ENCODE measurements at places on chromosomes 5 and 9.

DNA sequence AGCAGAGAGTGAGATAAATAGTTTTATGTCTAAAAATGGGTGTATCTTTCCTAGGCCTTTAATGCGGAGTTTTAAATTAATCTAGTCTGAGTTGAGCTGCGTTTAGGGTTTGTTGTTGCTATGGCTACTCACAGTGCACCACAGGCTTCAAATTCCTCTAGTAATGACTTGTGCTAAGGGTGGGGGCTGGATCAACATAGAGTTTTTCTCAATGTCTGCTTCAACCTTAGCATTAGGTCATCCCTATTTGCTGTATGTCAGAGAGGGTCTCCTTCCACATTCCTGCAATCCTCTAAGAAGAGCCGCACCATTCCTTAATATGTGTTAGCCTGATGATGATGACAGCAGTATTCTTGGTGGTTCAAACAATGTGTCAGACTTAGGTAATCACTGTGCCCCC lies 465.6 kb upstream of the KIF2A start:
- DNase-seq: no peak

- DNase-seq: peak; percentile 32
Observed at GRCh38 chr5:60382716-60383115, 317.2 kb downstream of the DEPDC1B start.

GRCh38 chr5:446066-446882 lies 3.3 kb downstream of the EXOC3 start:
- DNase-seq: no peak

GRCh38 chr9:97980479-97980803 lies 2.7 kb upstream of the ANP32B start:
- no peak for DNase-seq

DNA sequence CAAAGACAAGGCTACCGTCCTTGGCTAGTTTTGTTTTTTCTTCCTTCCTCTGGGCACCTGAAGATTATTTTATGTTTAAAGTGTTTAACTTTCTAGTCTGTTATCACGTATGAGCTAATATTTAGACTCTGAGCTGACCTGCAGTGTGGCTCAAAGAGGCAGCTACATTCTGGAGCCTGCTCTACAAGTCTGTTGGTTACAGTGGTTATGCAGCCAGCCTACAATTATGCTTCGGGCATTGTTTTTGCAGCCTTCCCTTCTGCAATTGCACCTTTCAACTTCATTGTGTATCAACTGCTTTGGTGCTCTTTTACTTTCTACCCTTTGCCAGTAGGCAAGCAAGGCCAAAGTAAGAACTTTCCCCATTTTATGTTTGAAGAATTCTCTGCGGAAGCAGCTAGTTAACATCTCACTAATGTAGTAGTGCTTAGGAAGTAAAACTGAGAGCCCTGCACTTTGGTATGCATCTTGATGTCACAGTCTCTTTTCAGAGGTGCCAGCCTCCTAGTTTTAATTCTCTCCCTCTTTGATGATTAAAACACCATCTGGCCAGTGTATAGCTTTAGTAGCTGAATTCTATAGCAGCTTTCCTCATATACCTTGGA lies 322.1 kb downstream of the FAM170A start:
- no peak for DNase-seq

DNA sequence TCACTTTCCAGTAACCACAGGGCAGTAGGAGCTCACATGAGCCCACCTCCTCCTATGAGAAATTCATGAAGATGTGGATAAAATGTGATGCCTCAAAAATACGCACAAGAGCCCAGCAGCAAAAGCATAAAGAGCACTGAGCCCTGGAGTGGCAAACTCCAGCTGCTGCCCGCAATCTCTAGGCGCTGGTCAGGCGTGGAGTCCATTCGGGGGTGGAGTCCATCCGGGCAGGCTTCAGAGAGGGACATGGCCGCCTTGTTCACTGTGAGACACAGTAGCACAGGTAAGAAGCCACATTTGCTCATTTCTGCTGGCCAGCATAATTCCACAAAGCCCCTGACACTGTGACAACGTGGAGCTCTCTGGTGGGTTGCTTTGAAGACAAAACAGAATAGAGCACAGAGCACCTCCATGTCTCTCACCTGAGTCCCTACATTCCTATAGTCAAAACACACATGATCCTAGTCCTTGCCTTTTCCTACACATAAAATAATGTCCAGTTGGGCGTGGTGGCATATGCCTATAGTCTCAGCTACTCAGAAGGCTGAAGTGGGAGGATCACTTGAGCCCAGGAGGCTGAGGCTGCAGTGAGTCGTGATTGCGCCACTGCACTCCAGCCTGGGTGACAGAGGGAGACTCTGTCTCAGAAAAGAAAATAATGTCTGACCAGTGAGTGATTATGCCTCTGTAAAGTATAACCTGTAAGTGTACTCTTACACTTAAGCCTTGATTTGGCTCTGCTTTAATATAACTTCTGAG lies 365.2 kb downstream of the GADD45G start:
- DNase-seq: no peak

DNA sequence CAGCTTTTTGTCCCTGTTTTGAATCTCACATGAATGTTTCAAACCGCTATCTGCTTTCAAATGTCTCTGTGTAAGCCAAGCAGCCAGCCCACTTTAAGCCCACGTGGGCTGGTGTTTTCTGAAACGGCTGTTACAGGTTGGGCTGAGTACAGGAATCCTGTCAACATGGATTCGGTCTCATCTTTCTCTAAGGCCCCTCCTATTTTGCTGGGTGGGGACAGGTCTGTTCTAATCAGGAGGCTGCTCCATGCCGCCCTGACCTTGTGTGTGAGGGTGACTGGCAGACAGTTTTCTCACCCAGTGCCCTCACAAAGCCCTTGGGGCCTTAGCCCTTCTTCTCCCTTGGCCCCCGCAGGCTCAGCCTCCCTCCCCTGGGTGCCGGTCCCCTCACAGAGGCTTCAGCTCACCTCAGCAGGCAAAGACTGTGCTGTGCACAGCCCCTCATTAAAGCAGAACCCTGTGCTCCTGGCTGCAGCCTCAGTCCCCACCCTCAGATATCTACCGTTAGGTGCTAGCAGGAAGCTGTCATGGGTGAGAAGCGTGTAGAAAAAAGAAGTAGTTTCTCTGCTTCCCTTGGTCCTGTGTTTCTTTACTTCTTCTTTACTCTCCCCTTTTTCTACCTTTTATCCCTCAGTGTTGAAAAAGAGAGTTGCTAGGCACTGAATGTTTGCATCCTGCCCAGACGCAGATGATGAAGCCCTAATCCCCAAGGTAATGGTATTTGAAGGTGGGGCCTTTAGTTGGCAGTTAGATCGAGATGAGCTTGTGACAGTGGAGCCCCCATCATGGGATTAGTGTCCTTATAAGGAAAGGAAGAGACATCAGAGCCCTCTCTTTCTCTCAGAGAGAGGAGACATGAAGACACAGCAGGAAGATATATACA lies 205.7 kb downstream of the ADAMTS12 start:
- DNase-seq: no peak

DNA sequence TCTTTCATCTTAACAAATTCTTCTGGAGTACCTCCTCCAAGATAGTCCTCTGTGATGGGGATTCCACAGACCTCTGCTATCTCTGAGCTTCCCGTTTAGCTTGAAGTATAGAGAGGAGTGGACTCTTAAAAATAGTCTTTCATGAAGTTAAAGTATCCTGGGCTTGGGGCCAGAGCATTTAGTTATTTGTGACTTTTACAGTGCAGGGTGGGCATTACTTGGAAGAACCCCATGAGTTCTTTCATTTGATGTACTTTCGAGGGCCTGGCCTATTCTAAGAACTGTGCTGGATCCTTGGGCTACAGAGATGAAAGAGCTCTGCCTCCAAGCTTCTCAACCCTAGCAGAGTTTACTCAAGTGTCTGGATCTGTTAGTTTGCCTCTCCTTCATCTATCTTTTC lies 131.5 kb downstream of the ZSWIM6 start:
- DNase-seq: no peak

- DNase-seq: no peak
Observed at GRCh38 chr9:30925635-30926034, 1458.8 kb upstream of the ACO1 start.

DNA sequence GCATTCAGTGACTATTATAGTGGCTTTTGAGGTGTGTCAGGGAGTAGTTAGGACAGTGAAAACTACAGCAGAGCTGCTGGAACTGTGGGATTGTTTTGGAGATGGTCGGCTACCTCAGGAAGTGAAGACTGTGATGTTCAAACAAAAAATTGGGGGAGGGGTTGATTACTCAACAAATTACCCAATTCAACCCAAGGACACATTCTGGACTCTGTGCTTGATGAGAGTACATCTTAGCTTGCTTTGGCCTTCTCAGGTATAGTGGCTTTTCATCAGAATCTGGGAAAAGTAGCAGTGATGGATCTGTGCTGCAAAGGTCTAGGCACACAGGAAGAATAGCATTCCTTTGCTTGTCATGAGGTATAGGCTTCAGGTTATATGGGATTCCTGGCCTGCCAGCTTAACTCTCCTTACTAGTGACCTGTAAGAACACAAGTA lies 47.0 kb downstream of the SLC44A1 start:
- no peak for DNase-seq

DNA sequence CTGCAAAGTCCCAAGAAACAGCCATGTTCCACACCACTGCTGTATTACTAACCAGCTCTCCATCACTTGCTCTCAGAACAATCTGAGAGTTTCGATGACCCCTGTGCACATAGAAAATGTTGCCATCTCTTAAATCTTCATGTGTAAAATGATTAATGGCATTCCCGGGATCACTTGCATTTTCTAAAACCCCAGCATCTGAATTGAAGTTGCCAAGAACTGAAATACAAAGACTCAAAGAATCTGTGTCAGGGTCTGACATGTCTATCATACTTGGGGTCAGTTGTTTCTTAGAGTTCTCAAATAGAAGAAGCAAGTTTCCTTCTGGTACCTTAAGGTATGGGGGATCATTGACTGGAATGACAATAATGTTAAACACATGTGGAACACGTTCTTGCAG lies 115.1 kb downstream of the ESM1 start:
- no peak for DNase-seq

DNA sequence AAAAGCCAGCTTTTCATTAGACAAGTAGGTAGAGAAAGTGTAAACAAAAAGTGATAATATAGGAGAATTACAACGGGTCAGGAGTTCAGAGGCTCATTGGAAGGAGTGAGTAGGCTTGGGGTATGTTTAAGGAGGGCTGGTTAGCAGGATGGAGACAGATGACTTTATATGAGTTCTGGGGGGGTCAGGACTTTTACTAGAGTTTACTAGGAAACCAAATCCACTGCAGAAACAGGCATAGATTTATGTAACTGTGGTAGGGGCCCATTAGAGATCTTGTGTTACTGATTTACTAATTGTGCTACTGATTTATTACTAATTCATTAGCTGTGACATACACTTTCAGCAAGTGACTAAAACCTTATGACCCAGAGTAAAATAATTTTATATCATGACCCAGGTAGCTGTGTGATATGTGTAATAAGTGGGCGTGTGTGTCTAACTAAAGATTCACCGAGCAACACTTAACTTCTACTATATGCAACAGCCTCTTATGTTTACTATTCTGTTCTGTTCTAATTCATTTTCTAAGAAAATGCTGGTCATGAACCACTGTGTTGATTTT lies 73.5 kb downstream of the IQGAP2 start:
- DNase-seq: no peak

GRCh38 chr5:8676695-8677094 lies 807.7 kb downstream of the MTRR start:
- DNase-seq: no peak

DNA sequence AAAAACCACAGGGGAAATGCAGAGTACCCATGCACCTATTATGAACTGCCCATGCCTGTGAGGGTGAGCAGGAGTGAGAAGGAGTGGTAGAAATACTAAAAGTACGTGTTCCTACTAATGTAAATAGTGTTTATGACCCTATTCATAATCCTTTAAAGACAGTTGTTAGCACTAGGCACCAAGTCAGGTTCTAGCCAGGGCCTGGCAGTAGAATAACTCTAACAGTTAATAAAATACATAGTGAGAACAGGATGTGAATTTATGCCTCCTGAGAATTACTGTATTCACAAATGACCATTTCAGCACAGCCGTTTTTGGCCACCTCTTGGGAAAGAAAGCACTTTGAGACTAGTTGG lies 103.2 kb upstream of the TARS1 start:
- DNase-seq: no peak

GRCh38 chr5:143168171-143168741 lies 235.2 kb downstream of the NR3C1 start:
- DNase-seq: peak; percentile 76

- DNase-seq: no peak
Observed at GRCh38 chr5:146039420-146039819, 66.0 kb downstream of the PLAC8L1 start.
